ENCODE measurements at places on chromosomes 3 and 15.

DNA sequence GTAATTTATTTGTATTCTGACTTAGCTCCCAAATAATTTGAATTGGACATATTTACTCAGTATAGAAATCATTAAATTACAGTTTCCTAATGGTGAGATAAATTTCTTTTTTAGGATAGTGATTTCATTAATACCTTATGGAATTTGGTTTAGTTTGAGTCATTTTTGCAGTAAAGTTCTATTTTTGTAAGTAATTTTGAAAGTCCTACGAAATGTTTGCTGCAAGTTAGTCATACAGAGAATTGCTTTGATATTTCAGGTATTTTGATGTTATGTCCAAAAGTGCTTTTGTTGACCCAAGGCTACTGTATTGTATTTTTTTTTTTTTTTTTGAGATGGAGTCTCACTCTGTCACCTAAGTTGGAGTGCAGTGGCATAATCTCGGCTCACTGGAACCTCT lies 41.7 kb downstream of the TCF12 start:
- no peak for DNase-seq

DNA sequence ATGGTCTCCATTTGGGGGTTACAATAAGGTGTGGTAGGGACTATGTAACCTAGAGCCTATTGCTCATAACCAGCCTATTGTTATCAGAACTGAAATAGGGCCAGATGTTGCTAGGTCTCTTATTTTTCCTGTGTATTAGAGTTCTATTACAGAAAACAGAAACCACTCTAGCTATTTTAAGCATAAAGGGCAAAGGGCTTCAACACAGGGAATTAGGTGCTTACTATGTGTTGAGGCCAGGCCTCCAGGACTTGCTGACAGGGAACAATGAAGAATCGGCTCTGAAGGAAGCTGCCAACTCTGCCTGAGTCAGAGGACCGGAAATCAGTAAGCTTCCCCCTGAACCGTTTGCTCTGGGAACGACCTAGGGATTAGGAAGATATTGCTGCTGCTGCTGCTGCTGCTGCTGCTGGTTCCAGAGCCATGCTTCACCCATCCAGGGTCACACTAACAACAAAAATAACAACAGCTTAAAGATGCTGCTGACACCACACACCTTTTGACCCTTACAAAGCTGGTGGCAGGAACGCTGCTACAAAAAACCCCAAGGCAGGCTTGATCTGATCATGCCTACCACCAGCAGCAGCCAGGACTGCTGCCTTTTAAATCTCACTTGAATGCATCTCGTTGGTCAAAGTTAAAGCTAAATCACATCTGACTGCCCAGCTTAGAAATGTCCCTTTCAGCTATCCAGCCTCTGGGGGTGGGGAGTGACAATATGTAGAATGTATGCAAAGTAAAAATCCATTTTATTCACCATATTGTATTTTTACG lies 276.9 kb upstream of the IL12A start:
- DNase-seq: peak; percentile 56

DNA sequence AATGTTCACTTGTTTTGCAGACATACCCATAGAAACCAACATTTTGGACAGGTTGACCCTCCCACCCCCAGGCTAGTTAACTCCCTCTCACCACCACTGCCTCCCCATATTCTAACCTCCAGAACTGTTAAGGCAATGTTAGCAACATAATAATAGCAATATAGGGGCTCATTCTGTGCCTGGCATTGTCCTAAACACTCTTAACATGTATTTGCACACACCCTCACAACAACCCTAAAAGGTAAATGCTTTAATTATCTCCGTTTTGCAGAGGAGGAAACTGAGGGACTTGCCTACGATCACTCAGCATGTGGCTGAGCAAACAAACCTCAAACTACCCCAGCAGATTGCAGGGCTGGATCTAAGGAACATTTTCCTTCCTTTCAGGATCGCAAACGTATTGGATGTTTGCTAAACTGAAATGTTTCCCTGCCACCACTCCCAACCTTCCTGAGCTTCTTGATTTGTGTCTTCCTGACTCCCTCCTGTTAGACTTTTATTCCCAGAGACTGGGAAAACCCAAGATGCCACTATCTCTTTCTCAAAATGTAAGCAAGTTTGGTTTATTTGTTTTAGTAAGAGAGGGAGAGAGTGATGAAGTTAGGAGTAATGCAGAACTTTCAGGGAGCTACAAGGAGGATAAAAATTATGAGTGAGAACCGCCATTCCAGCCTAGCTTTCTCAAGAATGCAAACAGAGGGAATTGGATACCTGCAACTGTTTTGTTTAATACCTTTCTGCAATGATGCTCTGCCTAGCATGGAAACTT lies 1.3 kb downstream of the SCG5 start:
- no peak for DNase-seq

DNA sequence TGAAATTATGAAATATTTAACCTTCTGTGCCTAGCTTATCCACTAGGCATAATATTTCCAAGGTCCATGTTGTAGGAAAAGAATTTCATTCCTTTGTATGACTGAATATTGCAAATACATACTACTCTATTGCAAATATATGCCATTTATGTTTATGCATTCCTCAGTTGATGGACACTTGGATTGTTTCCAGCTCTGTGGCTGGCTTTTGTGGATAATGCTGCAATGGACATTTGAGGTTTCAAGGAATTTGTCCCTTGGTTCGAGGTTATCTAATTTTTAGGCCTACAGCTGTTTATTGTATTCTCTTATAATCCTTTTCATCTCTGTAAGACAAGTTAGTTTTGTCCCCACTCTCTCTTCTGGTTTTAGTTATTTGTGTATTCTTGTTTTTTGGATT lies 7.7 kb upstream of the AADACL2 start:
- DNase-seq: no peak

DNA sequence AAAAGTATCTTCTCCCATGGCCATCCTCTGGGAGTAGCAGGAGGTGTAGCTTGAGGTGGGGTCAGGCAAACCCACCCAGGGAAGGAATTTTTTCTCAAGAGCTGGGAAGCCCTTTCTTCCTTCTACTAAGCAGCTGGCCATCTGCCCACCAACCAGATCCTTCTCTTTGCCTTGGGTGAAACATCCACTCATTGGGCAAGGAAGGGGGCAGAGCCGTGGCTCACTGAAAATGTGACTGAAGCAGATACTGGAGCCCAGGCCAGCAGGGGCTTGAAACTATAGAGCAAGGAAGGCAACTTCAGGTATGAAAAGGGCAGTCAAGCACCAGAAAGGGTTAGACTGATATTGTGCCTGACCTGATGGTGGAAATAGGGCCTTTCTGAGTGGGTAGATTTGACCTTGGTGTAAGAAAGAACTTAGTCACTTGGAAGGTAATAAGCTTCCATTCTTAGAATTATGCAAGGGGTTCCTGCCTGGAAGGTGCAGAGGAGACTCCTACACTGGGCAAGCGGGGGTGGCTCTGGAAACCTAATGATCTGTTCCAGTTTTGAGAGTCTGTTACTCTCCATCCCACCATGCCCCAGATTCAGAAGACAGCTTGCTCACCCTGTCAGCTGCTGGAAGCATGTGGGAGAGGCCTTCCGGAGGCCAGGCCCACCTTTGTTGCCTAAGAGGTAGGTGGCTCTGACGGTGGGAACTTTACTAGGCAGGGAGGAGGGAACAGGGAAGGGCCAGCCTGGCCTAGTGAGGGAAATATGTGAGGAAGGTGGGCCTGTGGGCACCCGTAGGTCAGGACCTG lies 22.0 kb upstream of the PLA2G4E start:
- no peak for DNase-seq

GRCh38 chr15:89671687-89672086 lies 7.5 kb downstream of the PLIN1 start:
- no peak for DNase-seq

- no peak for DNase-seq
Observed at GRCh38 chr3:197256836-197257444, 41.5 kb downstream of the DLG1 start.

DNA sequence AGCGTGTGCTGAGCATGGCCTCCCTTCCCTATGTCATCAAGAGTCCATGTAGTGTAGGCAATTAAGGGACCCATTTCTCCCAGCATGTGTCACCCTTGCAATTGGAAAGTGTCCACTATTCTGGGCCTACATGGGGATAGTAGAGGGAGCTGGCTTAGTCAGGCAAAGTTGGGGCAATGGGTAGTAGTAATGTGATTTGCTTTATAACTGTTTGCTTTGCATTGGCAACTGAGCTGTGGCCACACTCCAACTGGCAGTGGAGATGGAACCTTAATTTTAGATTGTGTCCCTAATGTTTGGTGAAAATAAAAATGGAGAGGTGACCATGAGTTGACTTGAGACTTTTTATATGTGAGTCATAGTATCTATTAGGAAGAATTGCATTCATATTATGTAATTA lies 97.7 kb upstream of the SAMMSON start:
- no peak for DNase-seq

DNA sequence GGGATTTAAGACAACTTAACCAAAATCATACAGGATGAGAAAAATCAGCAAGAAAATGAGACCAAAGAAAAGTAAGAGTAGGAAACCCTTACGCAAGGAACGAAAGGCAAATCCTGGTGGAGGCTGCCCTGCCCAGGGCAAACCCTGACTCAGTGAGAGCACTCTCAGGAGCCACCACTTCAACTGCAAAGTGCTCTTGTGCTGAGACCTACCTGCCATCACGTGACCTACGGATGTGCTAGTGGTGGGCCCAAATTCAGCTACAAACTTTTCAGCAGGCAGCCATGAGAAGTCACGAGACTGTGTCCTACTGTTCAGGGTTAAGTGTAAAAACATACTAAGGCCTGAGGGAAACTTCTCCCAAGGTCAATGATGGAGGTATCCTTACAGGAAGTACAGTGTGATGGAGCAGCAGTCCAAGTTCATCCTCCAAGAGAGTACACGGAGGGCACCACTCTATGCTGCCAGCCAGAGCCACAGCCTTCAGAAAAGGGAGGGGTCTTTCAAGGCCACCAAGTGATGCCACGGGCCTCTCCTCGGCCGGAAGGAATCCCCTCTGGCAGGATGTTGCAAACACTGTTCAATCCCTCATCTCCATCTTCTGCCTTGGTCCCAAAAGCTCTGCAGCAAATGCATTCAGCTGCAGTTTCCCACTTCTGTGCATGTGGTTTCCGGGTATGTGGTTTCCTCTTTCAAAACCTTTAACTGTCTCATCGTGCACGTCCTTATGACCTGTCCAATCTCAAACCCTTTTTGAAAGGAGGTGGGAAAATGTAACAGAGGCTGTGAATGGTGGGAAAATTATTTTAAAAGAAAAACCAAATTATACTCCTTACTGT lies 9.5 kb downstream of the CHSY1 start:
- no peak for DNase-seq

DNA sequence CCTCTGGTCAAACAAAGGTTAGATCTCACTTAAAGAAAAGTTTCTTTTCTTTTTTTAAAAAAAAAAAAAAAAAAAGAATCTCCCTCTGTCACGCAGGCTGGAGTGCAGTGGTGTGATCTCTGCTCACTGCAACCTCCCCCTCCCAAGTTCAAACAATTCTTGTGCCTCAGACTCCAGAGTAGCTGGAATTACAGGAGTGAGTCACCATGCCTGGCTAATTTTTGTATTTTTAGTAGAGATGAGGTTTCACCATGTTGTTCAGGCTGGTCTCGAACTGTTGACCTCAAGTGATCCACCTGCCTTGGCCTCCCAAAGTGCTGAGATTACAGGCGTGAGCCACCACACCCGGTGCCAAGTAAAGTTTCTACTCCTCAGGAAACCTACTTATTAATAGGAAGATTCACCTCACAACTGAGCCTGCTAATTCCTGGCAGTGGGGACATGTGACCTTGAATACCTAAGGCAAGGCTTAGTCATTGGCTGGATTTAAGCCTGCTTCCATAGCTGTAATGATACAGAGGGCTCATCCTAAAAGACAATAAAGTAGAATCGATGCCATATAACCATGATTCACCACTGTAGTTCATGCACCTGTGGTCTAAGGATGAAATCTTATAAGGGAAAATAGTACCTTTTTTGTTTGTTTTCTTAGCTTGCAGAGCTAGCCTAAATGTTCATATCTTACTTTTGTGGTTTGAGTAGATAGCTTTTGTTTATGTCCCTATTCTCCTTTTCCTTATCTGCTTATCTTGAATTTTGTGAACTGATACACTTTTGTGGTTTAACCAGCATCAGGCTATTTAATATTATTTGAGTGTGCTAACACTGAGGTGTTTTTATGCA lies 24.8 kb upstream of the RBMS3 start:
- no peak for DNase-seq

DNA sequence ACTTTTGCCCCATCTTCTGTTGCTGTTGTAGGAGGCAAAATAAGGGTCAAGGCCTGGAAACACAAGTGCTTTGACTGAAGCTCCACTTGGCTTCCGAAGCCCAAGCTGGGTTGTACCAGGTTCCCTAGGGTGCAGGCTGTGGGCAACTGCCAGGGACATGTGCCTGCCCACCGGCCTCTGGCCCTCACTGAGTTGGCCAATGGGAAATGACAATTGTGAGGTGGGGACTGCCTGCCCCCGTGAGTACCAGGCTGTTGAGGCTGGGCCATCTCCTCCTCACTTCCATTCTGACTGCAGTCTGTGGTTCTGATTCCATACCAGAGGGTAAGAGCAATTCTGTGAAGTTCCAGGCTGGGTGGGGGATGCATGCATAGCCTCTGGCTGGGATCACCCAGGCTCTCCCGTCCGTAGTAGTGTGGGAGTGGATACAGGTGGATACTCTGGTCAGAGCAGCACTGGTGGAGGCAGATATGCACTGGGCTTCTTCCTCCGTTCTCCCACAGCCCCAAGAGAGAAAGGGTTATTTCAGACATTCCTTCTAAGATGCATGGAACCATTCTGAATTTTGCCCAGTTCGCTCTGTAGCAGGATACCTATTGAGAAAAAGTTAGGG lies at the start of gene ADIPOQ:
Gene ADIPOQ, plus strand, starts transcription at position 285 of the 613 bp plus-strand sequence. CDS start 10,349 bp downstream, outside the sequence.
- DNase-seq: no peak

DNA sequence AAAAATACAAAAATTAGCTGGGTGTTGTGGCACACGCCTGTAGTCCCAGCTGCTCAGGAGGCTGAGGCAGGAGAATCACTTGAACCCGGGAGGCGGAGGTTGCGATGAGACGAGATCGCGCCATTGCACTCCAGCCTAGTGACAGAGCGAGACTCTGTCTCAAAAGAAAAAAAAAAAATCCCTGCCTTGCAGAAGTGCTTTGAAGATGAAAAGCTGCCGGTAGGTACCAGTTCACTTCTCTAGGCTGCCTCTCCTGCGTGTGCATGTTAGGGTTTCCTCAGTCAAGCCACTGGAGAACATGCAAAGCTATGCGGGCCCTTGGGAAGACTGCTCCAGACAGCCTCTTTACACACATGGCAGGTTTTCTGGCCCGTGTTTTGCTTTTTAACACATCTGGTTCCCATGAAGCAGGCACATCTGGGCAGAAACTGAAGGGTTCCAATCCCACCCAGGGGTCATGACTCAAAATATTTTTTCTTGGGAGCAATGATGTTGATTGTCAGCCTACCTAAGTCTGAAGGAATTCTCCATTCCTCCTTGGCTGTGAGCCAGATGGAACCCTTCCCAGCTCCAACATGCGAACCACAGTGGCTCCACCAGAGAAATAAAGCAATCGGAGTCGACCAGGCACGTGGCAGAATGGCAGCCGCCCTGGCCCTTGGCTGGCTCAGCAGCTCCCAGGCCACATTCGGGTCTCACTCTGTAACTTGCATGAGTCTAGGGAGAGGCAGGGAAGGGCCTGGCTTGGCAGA lies 29.6 kb downstream of the MGLL start:
- no peak for DNase-seq

DNA sequence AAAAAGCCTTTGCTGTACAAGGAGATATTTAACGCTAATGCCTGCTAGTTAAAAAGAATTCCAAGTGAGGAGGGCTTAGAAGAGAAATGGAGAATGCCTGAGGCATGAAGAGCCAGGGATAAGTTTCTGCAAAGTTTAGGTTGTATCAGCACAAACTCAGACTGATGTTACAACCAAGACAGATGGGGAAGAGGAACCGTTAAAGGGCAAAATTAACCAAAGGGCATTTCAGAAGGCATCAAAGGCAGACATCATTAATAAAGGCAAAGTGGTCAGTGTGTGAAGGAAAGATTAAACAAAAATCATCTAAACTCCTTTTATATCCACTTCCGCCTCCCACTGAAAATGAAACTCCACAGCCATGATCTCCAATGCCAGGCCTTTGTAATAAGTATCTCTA lies 7.0 kb downstream of the MYO5A start:
- no peak for DNase-seq
